DMS79 treated with DMSO at 0.1 percent for 48 hours (cell line): ENCODE measurements at places on chromosomes 4 and X.

DNA sequence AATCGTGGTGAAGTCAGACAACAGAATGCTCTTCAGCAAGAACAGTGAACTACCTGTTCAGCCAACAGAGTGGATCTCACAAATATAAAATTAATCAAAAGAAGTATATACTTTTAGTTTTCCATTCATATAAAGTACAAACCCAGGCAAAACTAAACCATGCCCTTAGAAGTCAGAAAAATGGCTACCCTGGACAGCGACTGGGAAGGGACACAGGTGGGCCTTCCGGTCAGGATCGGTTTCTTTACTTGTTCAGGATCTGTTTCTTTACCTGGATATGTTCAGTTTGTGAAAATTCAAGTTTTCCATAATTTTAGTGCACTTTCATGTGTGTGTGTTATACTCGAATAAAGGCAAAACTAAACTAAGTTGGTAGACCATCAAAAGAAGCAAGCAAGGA is 12.4 kb upstream of the GPR173 start:
- DNase-seq = no peak

DNA sequence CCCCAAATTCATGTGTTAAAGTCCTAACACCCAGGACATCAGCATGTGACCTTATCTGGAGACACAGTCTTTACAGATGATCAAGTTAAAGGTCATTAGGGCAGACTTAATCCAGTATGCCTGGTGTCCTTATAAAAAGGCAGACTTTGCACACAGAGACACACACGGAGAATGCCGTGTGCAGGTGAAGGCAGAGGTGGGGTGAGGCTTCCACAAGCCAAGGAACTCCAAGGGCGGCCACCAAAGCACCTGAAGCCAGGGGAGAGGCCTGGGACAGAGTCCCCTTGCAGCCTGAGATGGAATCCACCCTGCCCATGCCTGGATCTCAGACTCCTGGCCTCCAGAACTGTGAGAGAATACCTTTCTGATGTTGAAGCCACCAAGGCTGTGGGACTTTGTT is 26.1 kb upstream of the SORCS2 start:
- DNase-seq = no peak

DNA sequence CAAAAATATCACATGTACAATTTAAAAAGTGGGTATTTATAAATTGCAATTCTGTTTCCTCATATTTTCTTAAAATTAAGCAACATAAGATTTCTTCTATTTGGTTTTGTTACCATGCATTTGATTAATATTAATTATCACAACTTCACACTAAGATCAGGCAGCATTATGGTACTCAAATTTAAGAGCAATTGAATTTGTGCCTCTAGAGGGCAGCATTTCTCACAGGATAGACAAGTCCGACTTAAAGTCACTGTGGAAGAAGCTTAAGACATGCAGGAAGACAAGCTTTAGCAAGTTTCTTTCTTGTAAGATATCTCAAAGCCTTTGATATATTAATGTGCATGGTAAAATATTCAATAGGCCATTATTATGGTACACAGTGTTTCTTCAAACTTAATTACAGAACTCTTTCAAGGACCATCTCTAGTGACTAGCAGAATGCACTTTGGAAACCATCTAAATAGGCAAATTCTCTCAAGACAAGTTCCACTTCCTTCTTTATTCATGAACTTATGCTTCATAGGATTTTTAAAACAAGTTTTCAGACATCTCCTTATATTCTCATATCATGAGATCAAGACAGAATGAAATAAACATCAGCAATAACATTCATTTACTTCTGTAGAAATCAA is 35.0 kb downstream of the FBXW7 start:
- DNase-seq = peak; percentile 50

DNA sequence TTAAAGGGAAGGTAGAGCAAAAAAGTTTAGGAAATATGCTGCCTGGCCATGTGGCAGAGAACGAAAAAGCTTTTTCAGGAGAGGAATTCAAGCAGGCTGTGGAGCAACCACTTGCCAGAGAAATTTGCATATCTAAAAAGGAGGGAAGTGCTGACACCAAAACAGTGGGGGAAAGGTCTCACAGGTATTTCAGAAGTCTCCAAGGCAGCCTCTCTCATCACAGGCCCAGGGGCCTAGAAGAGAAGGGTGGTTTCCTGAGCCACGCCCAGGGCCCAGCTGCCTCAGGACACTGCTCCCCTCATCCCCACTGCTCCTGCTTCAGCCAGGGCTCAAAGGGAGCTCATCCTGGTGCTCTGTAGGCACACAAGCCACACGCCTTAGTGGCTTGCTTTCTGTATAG is 29.9 kb upstream of the STS start:
- no peak for DNase-seq

DNA sequence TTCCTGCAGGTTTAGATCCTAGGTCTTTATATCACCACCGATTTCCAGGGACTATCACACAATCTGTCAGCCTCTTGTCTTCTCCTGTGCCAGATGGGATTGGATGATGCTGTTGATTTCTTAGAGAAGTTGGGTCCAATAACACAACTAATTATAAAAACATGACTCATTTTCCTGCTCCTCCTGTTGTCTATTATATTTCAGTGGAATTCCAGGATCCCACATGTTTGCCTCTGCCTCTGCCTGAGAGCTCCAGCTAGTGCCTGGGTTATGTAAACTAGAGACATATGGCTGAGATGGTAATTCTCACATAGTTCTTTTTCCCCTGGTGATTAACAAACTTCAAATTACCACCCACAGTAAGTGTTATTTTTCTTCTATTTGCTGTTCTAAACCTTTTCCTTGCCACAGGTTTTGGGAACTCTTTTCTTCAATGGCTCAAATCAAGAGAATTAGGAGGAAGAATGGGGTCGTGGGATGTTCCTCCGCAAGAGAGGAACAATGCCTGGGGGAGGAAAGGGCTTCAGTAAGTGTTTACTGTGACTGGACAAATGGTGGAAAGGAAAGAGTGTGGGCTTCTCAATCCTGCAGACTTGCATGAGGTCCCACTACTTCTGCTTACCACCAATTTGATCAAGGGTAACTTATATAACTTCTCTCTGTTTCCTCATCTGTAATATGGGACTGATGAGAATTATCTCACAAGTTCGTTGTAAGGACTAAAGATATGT is 3.4 kb upstream of the HOPX start:
- no peak for DNase-seq

GRCh38 chrX:40003428-40004245 is 94.1 kb downstream of the BCOR start:
- no peak for DNase-seq

DNA sequence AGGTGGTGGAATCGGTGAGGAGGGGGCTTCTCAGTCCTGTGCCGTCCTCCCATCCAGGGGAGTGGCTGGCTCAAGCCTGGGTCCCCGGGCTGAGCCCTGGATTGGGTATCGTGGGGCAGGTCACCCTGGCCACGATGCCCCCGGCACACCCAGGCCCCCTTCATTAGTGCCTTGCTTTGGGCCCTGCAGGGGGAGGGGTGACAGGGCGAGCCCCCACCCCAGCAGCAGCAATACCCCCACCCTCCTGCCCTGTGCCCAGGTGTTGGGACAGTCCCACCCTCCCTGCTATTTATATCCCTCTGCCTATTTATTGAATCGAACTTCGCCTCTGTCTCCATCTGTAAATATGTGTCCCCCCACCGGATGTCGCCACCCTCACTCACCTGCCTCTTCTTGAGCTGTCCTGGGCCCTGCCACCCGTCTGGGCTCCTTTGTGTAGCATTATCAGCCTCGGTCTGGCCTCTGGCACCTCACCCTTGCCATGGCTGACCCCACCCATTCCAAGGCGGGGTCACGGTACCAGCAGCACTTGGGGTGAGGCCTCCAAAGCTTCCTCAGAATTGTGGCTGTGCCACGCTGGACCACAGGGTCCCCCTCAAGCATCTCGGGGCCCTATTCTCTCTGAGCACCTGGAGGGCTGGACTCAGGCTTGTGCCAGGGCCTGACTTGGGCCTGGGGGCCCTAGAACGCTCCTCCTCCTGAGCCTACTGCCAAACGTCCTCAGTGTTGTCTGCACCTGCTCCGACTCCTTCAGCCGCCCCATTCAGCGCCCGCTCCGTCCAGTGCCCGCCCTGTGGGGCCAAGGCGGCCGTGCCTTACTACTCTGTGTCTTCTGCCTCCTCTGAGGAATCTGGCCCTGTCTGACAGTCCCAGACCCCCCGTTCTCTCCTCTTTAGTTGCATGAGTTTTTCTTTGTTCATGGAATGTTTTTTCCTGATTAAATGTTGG is 6.1 kb downstream of the LAGE3 start:
- no peak for DNase-seq

DNA sequence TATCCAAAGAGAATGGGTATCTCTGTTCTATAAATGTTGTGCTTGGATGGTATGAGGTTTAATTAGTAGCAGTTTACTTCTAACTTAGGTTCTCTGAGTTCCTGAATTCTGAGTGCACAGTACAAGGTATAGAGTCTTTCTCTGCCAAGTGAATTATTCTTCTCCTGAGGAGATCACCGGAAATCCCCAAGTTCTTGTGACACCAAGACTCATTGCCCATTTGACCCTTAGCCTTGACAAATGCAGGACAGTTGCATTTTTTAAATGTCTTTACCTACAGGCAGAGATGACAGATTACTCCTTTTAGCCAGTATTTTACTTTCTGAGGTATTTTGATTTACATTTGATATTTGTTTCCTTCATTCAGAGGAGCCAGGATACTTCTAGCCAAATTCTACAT is 72.9 kb downstream of the MAOA start:
- no peak for DNase-seq

- DNase-seq = no peak
Measured at GRCh38 chr4:184281231-184282139, 63.8 kb upstream of the ENPP6 start.

DNA sequence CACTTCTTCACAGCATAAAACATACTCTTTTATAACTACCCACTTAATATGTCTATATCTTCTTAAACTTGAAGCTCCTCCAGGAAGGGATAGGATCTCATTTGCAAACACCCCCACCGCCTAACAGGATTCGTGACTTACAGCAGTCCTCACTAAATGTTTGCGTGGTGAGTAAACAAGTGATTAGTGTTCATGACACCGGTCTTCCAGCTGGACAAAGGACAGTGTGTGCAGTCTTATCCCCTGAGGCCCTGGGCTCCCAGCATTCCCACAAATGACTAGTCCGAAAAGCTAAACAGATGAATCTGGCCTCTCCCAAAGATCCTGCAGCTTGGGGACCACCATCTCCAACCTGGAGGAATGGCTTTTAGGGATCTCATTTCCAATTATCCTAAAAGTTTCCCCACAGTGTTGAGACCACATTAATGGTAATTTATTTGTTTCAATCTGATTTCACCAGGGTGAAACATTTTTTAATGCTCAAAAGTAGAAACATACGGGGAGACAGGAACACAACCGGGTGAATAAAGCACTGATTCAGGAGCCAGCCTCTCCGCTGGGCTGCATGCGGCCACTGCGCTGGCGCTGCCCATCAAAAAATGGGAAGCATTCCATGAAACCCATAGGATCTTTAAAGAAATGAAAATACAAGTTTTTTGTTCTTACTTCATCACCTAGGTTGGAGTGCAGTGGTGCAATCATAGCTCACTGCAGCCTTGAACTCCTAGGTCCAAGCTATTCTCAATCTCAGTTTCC is 69.2 kb downstream of the HADH start:
- no peak for DNase-seq

GRCh38 chrX:119635799-119636198 is 29.6 kb upstream of the NKRF start:
- no peak for DNase-seq

GRCh38 chr4:52982255-52982945 is 120.3 kb downstream of the RASL11B start:
- DNase-seq = peak; percentile 81

- DNase-seq = no peak
Measured at GRCh38 chr4:1592068-1592708, 91.9 kb downstream of the FAM53A start.

GRCh38 chrX:45811326-45811725 is 610.6 kb upstream of the DIPK2B start:
- no peak for DNase-seq

GRCh38 chrX:107776649-107777535 is 641 bp upstream of the NCBP2L start:
- peak; percentile 70 for DNase-seq

GRCh38 chrX:129600981-129601424 is 53.8 kb downstream of the APLN start:
- peak; percentile 19 for DNase-seq

DNA sequence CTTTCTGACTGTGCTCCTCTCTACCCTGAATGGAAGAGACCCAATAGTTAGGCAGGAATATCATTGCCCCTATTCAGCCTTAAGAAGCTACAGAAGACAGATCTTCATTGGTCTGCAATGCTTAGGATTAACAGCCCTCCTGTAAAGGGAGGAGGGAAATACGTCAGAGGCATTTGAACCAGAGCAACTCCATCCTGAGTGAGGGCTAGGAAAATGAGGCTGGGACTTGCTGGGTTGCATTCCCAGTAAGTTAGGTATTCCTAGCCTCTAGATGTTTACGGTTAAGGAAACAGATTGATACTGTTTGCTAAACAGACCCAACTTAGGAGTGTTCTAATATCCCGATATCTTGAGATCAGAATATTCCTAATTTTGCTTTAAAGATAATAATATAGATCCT is 63.5 kb downstream of the PCDH18 start:
- no peak for DNase-seq

DNA sequence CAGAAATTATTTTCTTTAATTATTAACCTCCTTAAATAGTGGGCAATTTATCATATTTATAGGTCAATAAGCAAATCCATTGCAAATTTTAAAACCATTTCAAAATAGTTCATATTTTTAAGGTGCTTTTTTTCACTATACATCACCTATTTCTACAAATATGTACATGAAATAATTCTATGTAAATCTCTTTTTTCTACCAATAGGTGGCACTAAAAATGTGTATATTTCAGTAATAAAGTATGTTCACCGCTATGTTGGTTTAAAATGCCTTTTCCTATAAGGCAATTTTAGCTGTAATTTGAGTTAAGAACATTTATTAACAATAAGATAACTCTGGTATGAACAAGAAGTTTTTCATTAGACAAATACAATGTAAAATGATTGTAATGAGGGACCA is 672.2 kb downstream of the KCTD8 start:
- DNase-seq = no peak

DNA sequence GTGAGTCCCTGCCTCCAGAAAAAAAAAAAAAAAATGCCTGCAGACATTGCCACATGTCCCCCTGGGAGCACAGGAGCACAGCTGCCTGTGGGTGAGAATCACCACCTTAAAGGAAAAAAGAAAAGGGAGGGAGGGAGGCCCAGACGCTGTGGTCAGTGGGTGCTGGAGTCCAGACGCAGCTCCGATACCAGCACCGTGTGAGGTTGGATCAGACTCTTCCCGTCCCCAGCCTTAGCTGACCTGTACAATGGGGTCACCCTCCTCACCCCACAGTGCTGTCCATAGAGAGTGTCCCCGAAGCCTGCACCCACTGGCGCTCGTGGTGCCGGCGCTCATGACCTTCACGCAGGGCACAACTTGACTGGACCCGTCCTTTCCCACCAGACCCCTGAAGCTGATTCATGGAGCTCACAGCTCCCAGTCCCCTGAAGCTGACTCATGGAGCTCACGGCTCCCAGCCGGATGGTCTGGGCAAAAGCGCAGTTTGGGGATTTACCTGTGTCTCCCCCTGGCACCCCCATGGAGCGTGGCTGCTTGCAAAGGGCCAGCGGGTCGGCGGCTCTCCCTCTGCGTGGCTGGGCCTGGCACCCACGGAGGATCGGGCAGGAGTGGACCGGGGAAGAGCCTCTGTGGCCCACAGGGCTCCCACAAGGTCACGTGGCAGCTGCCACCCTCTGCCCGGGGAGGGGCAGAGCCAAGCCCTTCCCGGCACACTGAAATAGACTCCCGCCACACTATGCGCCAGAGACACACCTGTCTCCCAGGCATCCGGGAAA is 31.4 kb downstream of the ABLIM2 start:
- DNase-seq = no peak

GRCh38 chrX:77505227-77505626 is 58.0 kb downstream of the FGF16 start:
- DNase-seq = no peak

- peak; percentile 3 for DNase-seq
Measured at GRCh38 chr4:163554870-163555465, 60.5 kb downstream of the TMA16 start.
